ENCODE measurements at places on chromosomes 11 and 22.

DNA sequence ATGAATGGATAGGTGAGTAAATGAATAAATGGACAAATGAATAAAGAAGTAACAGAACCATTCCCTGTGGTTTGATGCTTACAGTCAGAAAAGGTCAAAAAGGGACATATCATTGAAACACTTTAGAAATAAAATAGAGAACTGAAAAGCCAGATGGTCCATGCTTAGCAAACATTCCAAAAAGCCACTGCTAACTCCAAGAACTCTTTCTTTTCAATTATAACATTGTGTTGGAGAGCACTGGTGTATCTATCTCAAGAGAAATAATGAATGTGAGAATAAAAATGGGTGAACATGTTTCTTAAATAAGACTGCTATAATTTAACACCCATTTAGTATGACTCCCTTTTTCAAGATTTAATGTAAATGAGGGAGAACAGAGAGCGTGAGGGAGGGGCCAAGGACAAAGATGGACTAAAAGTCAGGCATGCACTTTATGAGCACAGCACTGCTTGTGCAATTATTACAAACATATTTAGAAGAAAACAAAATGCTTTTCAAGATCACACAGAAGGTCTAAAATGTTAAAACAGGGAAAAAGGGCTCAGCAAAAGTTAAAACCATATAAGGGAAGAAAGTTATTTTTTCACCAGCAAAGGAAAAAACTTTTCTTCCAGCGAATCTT lies 224.3 kb upstream of the PITPNB start:
- DNase-seq: no peak

GRCh38 chr11:130947889-130948288 lies 31.6 kb upstream of the SNX19 start:
- no peak for DNase-seq

DNA sequence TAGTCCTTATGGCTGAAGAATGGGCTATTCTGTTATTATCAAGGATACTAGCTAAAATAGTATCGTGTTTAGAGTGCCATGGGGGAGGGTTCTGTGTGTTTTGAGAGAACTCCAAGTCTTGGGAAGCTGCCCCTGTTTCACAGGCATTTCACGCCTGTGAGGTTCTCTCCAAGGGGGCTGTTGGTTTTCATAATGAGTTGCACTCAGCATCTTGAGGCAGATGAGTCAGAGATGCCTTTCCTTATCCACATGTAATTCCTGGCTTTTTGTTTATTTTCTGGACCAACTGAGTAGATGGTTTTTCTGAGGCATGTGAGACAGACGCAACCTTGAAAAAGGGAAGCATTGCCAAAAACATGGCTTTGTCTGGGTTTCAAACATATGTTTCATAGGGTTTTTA lies 203.7 kb downstream of the ARHGAP42 start:
- DNase-seq: no peak

DNA sequence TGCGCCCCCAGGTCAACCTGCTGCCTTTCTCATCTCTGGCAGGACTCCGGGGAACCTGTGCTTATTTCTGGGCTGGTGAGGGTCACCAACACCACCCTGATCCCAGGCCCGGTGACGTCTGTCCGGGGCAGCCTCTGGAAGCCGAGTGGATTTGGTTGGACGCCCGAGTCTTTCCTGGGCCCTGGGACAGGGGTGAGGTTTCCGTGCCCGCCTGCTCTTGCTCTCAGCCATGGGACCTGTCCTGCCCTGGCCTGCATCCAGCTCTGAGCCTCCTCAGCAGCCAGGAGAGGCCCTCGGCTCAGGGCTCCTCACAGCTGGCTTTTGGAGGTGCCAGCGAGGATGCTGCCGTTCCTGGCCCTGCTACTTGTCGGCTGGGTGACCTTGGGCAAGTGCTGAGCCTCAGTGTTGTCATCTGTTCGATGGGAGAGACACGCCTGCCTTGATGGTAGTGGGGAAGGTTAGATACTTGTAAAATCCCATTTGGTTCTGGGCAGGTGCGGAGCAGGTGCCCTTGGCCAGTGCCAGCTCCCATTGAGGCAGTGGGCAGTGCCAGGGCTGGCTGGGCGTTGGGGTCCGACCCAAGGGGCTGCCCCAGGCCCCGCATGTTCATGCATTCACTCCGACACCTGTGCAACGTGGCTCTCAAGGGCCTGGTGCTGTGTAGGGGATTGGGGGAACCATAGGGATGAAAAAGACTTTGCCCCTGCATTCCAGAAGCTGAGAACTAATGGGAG lies 58.9 kb upstream of the THY1 start:
- DNase-seq: no peak

DNA sequence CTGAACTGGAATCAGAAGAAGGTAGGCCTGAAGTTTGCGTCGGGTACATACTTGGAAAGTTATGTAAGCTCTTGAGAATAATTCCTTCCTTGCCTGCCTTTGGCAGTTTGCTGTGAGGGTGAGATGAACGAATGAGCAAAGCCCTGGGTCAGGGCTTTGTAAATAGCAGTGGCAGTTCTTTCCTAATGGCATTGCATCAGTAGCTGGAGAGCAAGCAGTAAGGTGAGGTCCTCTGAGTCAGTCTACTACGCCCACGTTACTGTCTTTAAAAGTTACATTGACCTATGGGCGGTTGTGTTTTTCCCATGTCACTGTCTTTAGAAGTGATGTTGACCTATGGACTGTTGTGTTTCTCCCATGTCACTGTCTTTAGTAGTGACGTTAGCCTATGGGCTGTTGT lies 179.1 kb upstream of the E2F8 start:
- DNase-seq: no peak

- no peak for DNase-seq
Measured at GRCh38 chr22:44084044-44084772, 60.1 kb downstream of the PARVB start.

GRCh38 chr11:111454561-111455192 lies 57.5 kb downstream of the BTG4 start:
- peak; percentile 27 for DNase-seq

DNA sequence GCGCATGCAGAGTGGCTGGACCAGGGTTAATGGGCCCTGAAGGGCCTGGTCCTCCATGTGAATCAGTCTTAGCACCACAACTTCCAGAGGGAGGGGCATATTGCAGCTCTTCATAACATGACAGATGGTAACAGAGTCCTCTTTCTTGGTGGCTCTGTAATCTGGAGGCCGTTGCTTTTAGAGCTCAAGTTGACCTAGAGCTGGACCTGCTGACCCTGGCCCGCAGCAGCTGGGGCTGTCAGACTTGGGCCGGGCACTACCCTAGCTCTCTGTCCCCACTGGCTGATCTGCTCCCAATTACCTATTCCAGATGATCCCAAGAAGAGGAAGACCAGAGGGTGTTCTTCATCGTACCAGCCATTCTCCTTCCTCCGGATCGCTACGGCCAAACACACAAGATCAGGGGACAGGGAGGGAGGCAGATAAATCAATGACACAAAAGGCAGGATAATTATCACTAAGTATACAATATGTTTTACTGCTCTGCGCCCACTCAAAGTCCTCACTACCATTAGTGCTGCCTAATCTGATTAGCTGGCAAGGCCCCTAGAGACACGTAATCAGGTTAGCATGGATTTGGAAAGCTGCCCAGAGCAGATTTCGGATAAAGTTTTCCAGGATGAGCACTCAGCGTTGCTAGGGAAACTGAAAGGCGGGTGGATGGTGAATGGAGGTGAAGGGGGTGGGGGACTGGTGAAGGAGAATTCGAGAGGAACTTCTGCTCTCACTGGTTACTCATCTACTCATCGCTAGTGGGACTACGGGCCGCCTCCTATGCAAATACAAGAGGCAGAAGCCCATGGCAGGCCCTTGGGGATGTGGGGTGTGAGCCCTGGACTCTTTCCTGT lies 64.5 kb upstream of the PHOX2A start:
- DNase-seq: no peak
